ENCODE measurements at places on chromosomes 1 and 21. TPM values are rescaled to one million over a fixed set of nuclear protein-coding genes. Genes with fewer than 3 reads are reported as not detected.

GRCh38 chr1:243575070-243575469 lies 275.0 kb downstream of the AKT3 start:
- H3K4me1 ChIP-seq = peaks cover 4% of the 10 kb centered on the region
- H3K27ac ChIP-seq = no peak overlapping the region
- peaks cover 3% of the 10 kb centered on the region for H3K36me3 ChIP-seq

- peaks cover 4% of the 10 kb centered on the region for H3K36me3 ChIP-seq
- peaks cover 22% of the 10 kb centered on the region for H3K4me1 ChIP-seq
- peak overlapping the region; percentile 13 for H3K27ac ChIP-seq
- no peak overlapping the region for H3K4me3 ChIP-seq
- H3K27me3 ChIP-seq = no peaks in the 10 kb centered on the region
- DNase-seq = no peak
Observed at GRCh38 chr1:231036416-231036815, 3.6 kb downstream of the FAM89A start.

DNA sequence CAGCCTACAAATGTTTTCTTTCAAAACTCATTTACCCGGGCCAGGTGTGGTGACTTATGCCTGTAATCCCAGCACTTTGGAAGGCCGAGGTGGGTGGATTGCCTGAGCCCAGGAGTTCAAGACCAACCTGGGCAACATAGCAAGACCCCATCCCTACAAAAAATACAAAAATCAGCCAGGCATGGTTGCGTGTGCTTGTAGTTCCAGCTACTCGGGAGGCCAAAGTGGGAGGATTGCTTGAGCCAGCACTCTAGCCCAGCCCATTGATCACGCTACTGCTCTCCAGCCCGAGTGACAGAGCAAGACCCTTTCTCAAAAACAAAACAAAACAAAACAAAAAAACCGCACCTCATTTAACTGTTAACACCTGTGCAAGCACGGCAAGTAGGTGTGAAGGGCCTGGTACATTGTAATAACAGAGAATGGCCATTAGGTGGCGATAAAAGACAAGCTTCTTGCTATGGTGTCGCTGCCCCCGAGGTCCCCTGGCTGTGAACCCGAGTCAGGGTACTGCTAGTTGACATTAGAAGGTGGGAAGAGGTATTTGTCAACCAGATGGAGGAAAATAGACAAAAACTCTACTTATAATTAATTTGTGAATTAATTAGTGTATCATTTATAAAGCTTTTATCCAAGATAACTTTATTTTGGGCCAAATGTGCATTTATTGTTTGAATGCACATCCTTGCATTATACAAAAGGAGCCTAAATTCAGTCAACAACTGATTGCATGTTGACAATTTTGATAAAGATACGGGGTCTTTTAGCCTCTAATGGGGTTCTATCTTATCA lies 66.5 kb downstream of the SH3BGR start:
- H3K36me3 ChIP-seq = no peaks in the 10 kb centered on the region
- H3K4me3 ChIP-seq = no peak overlapping the region
- no peaks in the 10 kb centered on the region for H3K4me1 ChIP-seq
- peak; percentile 55 for DNase-seq
- H3K27ac ChIP-seq = no peak overlapping the region

- H3K27me3 ChIP-seq = peaks cover 6% of the 10 kb centered on the region
- DNase-seq = no peak
- no peaks in the 10 kb centered on the region for H3K36me3 ChIP-seq
Observed at GRCh38 chr1:227897704-227898438, 49.9 kb downstream of the WNT9A start.

DNA sequence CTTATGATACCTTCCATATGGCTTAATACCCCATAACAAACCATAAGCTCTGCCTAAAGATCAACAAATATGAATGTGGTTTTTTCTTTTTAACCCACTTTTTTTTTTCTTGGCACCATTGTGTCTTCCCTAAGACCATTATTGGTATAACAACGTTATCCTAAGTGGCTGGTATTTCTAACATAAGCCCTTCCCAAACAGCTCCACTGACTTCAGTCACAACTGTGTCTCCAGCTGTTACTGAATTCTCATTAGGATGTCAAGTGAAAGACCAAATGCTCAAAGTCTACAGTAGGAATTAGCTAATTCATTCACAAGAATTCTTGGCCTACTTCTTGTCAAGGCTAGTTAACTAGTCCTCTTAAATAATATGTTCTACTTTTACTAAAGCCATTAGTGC lies 4.2 kb upstream of the RXRG start:
- peaks cover 13% of the 10 kb centered on the region for H3K27me3 ChIP-seq
- no peak overlapping the region for H3K4me3 ChIP-seq
- no peak overlapping the region for H3K27ac ChIP-seq
- H3K36me3 ChIP-seq = no peaks in the 10 kb centered on the region

- peaks cover 17% of the 10 kb centered on the region for H3K36me3 ChIP-seq
- H3K27ac ChIP-seq = no peak overlapping the region
- DNase-seq = no peak
- peaks cover 16% of the 10 kb centered on the region for H3K4me1 ChIP-seq
- H3K27me3 ChIP-seq = no peaks in the 10 kb centered on the region
- no peak overlapping the region for H3K4me3 ChIP-seq
Observed at GRCh38 chr1:232965124-232965911, 14.9 kb downstream of the NTPCR start.

GRCh38 chr1:186828611-186829454 lies at the start of gene PLA2G4A:
Gene PLA2G4A, plus strand, starts transcription at chr1:186828949. Its CDS starts 25,406 bp downstream, at chr1:186854355.
- peak within 1 kb of the TSS; percentile 83 for H3K4me3 ChIP-seq
- peaks cover 6% of the 10 kb centered on the region for H3K4me1 ChIP-seq
- no peak for DNase-seq
- peak within 1 kb of the TSS; percentile 21 for H3K27ac ChIP-seq

Gene LDLRAD1
- total RNA-seq = 0.84 TPM

Gene ERMAP
- total RNA-seq = 12.9 TPM

Gene SPRR4
- total RNA-seq = not detected

Gene LCE1A
- total RNA-seq = not detected

Gene LENEP
- 0.84 TPM for total RNA-seq

All from progenitor cell of endocrine pancreas (in vitro differentiated cells).